ENCODE measurements at places on chromosomes 2 and 18.

- no peak for DNase-seq
Observed at GRCh38 chr2:236415684-236416444, 151.7 kb upstream of the ASB18 start.

DNA sequence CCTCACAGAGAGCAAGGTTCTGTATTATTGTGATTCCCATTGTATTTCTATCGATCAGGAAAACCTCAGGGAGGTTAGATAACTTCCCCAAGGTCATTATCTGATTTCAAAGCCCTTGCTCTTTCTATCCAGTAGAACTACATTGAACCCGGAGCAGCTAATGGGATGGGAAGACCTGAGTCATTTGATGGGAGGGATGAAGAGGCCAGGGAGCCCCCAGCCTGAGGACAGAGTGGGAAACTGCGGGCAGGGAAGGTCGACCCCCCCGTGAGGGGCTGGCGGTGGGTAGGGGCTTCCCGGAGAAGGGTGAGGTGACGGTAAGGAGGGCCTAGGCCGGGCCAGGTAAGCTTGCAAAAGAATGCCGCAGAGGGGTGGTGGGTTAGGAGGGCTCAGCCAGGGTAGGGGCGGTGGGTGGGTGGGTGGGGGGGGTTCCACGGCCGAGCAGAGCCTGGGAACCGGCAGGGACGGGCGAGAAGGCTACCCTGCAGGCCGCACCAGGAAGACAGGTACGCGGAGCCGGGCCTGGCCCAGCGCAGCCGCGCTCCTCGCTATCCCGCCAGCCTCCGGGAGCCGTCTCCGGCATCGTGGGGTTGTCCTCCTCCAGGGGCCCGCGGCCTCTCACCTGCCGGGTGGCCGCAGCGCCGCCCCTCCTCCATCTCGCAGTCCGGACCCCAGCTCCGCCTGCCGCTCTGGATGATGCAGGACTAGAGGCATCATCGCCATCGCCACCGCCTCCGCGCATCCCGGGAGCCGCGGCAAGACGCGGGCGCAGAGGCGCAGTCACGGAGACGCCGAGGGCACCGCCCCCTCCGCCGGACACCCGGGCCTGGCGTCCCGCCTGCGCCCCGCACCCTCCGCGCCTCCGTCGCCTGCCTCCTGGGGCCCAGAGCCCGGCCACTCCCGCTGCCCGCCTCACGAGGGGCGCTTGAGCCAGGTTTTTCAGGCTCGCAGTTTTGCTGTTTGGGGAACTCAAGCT is at the start of gene GPR75:
Gene GPR75 (minus strand): TSS at position 762 of the 976 bp plus-strand sequence. CDS start 5,211 bp downstream, outside the sequence.
- DNase-seq, result peak; percentile 19

DNA sequence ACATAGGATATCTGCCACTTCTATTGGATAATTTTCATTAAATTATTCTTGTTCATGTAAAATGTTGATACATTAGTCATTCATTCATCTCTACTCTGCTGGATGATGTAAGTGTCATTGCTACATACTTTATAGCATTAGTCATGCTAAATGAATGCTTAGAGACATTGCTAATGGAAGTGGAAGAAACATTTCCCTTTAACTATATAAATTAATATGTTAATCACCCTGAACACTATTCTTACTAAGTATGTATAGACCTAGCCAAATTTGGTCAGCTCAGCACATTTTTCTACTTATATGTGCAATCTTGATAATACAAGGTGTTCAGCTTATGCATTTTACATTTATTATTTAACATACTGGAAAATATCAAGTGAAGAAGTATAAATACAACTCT is 160.2 kb downstream of the DPP4 start:
- peak; percentile 75 for DNase-seq

DNA sequence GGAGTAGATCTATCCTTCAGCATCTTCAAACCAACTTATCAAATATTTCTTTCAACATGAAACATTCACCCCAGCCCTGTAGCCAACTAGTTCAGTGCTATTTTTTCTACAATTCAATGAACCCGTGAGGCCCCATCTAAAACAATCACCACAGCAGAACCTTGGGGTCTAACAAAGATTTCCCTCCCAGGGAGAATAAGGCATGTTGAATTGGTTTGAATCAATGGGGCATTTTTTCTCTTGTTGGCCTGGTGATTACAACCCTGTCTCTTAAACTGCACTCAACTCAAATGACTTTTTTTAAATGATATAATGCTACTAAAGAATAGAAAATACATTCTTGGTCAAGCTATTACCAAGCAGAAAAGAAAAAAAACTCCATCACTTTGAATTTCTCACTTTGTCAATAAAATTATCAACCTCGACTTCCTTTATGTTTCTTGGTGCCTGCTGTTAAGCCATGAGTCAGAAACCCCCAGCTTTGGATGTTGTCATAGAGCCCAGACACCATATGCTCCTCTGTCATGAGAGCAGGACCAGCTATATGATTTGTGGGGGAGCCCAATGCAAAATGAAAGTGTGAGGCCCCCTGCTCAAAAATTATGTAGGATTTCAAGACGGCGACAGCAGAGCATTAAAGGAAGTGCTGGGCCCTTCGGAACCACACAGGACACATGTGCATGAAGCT is 282.4 kb downstream of the MEIS1 start:
- DNase-seq, result peak; percentile 24

DNA sequence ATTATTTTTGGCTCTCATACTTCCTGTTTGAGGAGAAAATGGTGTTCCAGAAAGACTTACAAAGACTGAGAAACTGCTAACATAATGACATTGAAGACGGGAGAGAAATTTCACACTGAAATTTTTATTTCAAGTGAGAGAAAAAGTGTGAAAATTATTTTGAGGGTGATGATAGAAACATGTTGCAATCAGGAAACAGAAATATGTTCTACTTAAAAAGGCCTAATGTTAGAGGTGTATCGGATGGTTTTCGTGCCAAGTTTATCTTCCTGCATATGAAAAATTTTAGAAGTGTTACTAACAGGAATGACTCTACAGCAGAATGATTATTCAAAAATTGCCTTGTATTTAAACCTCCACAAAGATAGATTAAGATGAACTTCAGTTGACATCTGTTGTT is 50.5 kb downstream of the KCNE4 start:
- DNase-seq, result no peak

DNA sequence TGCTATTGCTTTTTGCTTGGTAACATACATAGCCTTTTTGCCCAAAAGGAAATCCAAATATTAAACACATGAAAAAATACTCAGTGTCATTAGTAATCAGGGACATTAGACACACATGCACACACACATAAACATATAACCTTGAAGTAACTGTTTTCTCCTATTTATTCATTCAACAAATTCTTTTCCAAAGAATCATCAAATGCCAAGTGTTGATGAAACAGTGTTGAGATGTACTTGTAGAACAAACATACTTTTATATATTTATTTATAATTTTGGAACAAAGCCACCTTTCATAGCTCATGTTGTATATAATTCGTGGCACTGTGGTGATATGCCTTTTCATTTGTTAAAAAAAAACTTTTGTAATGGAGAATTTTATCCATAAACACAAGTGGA is 81.0 kb downstream of the APLF start:
- peak; percentile 50 for DNase-seq
